ENCODE measurements at places on chromosomes 12 and 14.

DNA sequence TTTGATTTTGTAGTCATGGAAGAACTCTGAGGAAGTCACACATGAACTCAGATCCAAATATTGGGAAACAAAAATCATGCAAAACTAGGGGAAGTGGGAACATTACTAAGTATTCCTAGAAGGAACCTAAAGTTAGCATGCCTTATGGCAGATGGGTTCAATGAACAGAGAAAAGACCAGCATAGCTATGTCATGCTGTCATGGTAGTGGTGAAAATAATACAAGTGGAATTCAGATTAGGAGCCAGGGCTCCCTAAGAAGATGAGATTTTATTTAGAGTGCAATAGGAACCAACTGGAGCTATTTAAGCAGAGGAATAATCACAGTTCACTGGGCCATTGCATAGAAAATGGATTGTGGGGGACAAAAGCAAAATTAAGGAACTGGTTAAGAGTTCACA lies 134.0 kb downstream of the DIO2 start:
- no peak for DNase-seq

DNA sequence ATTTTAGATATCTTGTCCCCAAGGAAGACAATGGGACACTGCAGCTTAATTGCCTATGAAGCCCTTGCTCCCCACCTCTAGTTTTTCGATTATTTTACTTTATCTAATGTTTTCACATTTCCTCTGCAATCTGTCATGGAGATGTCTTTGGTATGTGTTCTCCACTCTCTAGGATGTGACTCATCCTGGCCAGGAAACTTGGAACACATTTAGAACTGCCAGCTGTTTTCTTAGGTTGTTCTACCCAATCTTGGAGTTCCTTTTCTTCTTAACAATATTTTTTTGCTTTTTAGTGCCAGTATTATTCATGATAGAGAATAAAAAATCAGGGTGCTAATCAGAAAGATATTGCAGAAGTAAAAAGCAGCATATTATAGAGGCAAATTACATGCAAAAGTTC lies 101.7 kb upstream of the CLEC14A start:
- DNase-seq: no peak

- DNase-seq: no peak
These were observed 102.3 kb downstream of the ITPR2 start for GRCh38 chr12:26730481-26731350.

GRCh38 chr14:60648249-60648933 lies 886 bp downstream of the SIX1 start:
- no peak for DNase-seq

DNA sequence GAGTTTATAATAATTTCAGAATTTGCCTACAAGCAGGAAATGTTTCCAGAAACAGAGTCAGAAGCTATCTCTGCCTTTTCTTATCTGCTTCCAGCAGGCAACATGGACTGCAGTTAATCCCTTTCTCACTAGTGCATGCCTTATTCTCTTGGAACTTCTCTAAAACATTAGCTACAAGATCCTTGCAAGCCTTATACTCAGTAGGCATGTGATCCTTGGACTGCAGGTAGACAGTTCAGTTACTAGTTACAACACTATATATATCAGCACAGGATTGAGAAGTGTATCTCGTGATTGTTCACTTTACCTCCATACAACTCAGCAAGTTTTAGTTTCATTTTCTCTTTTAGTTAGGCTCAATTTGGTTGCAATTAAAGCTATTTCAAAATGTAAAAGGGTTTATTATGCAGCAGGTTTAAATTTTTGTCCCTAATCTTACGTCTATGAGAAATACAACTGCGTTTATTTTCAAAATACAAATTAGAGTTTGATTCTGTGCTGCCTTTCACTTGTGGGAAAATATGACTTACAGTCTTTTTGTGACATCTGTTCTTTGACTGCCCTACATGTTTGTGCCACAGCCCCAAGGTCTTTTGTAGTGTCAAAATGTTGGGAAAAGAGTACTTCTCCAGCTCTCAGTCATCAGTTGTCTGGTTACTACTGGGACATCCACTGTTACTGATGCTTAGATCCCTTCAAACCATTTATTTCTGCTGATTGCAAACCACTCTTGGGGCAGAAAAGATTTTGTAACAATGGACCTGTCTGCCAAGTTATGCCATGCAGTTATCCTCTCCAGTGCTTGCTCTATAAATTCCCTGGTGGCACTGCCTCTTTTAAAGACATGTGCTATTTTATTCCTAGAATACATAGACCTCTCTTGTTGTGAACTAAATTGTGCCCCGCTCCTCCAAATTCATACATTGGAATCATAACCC lies 709.0 kb upstream of the FOXG1 start:
- no peak for DNase-seq

GRCh38 chr12:126384026-126384564 lies 1318.9 kb downstream of the AACS start:
- no peak for DNase-seq

DNA sequence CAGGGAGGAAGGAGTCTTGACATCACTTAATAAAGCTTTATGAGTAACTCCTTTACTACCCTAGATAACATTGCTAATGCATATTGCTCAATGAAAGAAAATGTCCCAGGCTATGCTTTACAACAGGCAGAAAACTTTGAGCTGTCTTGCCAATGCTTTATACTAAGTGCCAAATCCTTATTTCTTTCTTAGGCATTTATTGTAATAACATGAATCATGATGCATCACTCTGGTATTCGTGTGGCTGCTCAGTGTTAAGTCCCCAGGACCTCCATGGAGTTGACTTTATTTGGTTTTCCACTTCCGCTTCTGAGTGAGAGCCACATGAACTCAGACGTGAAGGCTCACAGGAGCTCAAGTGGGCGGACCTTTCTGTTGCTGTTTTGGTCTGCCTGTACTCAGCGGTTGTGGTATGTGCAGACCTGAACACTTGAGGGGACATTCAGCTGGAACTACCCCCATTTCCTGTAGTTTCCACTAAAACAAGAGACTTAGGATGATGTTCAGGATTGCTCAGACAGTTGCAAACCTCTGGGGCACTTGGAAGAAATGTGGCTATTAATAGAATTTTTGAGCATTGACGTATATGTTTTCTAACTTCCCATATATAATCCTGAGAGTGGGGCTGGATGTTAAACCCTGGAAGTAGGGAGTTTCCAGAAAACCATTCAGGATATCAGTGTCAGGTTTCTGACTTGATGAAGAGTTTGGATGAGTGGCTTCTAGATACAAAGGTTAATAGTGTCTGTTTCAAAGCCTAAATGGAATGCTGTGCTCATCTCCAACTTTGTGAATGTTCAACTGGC lies 258.6 kb downstream of the MSRB3 start:
- no peak for DNase-seq

GRCh38 chr12:92144631-92145480 lies 790 bp downstream of the BTG1 start:
- DNase-seq: peak; percentile 26

DNA sequence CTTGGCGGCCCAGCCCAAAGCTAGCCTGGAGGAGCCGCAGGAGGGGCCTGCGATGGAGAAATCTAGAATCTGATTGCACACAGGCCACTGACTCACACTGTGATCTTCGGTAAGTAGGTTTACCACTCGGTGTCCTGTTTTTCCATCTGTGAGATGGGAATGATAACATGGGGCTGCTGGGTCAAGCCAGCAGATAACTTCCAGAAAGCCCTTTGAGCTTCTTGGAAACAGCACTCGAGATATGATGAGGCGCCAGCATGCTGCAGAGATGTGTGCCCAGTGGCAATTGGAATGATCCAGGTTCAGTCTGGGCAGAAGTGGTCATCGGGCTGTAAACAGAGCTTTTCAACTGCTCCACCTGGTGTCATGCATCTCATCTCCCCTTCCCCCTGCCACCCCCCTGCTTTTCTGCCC lies 771.3 kb upstream of the TBX3 start:
- DNase-seq: no peak

- DNase-seq: no peak
These were observed 65.4 kb upstream of the RFLNA start for GRCh38 chr12:124229520-124229919.

- no peak for DNase-seq
These were observed 248.5 kb downstream of the NELL2 start for GRCh38 chr12:44627387-44628166.

- no peak for DNase-seq
These were observed 20.7 kb upstream of the NEK9 start for GRCh38 chr14:75147423-75148071.

GRCh38 chr14:102909911-102910310 lies 12.6 kb upstream of the AMN start:
- DNase-seq: no peak

GRCh38 chr14:44863271-44863670 lies 98.5 kb downstream of the KLHL28 start:
- DNase-seq: no peak

GRCh38 chr14:76599559-76600287 lies 161.5 kb upstream of the VASH1 start:
- DNase-seq: no peak

GRCh38 chr12:16939871-16940306 lies 333.9 kb upstream of the LMO3 start:
- DNase-seq: no peak

GRCh38 chr12:47343684-47344567 lies 264.2 kb upstream of the AMIGO2 start:
- DNase-seq: no peak

DNA sequence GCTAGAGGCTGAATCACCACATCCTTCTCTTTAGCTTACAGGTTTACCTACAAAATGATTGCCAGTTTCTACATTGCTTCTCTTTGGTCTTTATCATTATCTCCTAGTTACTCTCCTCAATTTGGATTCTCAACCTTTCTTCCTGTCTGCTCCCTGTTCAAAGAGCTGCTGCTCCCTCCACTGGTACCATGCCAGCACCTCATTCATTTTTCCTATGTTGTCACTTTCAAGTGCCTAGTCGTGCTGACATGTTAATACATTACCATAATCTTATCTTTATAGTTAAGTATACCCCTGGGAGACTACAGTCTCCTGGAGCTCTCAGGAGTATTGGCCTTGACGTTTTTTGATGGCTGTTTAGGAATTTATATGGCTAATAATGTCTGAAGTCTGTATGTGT lies 14.2 kb downstream of the FRS2 start:
- no peak for DNase-seq

DNA sequence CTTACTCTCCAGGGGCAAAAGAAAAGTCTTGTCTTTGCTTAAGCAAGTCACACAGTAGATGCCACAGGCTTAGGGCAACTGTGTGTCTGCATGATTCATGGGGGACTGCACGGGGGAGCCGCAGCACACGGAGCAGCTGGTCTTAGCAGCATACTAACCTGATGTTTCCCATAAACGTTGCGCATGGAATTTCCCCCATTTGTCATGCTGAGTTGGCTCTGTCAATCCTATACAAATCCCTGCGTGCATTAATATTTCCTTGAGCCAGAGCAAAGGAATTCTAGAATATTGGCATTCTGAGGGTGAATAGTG lies 71.2 kb downstream of the SAMD4A start:
- DNase-seq: no peak

DNA sequence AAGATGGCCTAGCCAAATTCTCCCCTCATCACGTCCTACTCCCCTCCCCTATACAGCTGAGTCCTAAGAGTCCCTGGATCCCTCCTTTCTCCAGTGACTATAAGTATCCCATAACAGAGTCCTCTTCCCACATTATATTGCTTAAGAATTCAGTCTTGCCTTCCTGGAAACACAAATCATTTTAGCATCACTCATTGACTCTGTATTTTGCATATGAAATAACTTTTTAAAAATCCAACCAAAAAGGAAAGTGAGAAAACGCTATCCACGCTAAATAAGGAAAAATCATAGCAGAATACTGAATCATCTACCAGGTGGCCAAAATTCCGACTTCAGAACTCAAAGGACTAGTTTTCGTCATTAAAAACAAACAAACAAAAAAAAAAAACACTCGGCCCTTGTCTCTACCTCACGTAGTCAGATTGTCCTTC lies 130.2 kb downstream of the GCH1 start:
- no peak for DNase-seq

DNA sequence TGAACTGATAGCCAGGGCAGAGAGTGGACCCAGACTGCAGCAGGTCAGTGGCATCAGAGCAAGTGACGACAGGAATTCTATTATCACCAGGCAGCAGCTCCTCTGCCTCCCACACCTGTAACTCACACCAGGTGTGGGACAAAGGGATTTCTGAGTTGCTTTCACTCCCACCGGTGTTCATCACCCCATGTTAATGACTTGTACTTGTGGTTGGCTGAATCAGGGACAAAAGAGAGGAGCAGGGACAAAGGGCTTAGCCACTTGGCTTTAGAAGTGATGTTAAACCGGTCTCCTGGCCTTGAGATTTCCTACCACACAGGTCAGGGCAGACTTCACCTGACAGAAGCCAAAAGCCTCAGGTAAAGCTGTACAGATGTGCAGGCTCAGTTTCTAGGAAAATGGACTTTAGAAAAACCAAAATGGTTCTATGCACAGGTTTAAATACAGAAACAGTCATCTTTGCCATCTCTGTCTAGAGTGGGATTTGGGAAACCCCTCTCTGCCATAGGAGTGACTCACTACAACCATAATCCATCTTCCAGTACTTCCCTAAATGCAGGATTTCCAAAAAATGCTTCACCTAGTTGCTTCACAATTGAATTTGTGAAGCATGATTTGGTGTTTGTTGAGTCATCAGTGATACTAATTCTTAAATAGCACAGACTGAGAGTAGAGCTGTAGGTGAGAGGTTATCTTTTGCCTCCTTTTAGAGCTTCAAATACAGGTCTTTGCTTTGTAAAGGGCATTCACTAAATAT lies 158.5 kb downstream of the PRKCH start:
- no peak for DNase-seq

GRCh38 chr14:24774187-24774915 lies 140.4 kb upstream of the GZMB start:
- DNase-seq: no peak

DNA sequence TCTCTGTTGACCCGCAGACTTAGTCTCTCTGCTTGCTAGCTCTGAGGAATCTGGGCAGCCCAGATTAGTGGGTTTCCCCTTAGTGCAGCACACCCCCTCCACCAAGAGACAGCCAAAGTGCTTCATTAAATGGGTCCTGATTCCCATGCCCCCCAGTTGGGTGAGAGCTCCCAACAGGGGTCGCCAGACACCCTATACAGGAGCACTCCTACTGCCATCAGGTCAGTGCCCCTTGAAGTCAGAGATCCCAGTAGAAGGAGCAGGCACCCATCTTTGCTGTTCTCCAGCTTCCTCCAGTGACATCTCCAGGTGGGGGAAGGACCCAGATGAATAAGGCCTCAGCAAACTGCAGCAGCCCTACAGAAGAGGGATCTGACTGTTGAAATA lies 36.7 kb upstream of the C14orf132 start:
- DNase-seq: no peak

- no peak for DNase-seq
These were observed 11.9 kb upstream of the CCND2 start for GRCh38 chr12:4261655-4262054.

GRCh38 chr12:39867631-39868327 lies 238.1 kb downstream of the SLC2A13 start:
- DNase-seq: no peak

GRCh38 chr12:54240971-54241588 lies 38.8 kb downstream of the CBX5 start:
- no peak for DNase-seq

DNA sequence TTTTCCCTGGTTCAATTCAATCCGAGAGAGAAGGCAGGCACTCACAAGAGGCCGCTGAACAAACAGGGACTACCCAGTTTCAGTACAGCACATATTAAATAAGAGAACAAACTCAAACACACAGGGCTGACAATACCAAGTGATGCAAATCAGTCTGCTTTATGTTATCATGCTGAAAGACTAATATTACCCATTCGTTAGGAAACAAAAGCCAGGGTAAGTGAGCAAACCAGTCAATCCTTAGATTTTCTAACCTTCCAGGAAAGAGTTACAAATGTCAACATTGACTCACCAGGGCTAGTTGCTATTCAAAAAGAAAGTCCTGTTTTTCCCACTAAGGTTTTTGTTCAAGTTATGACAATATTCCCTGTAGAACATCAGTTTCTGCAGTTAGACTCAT lies 246.2 kb downstream of the C12orf42 start:
- no peak for DNase-seq

GRCh38 chr12:120367233-120367923 lies 1.6 kb downstream of the MSI1 start:
- DNase-seq: no peak

Measured in stimulated activated CD8-positive, alpha-beta memory T cell treated with anti-CD3 and anti-CD28 coated beads, Interleukin-2, amount 100 ng/mL, for 1 hour (primary cell).